Daoy (cell line): ENCODE measurements at places on chromosomes 7 and 10. TPM values are rescaled to one million over a fixed set of nuclear protein-coding genes. Genes with fewer than 3 reads are reported as not detected.

PRR15 gene
- 2.3 and 3.5 TPM in 2 replicates for total RNA-seq

TYW1B gene
- 1.9 and 4.5 TPM in 2 replicates for total RNA-seq

DNA sequence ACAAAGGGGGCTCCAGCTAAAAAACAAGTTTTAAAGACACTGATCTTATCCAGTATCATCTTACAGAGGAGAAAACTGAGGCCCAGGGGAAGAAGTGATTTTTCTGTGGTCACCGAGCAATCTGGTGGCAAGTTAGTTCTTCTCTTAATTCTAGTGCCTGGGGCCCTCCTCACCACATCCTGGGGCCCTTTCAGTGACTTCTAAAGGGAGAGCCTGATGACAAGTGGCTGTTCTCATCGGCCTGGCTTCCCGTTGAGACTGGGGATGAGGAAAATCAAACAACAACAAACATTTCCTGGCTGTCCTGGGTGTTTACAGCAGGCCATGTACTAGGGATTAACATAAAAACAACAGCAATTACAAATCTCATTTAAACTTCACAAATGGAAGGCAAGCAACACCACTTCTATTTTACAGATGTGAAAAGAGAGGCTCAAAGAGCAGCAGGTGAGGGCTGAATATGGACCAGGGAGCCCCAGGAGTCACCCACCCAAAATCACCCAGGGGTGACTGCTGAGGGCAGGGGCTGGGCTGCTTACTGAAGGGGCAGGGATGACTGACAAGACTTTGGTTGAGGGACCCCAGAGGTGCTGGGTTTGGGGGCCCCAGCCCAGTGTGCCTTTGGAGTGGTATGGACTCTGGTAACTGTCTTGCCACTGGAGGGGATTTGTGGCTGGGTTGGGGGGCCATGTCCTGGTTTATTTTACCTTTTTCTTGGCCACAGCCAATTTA is 24.7 kb upstream of the MTPAP start:
- DNase-seq = no peak

DNA sequence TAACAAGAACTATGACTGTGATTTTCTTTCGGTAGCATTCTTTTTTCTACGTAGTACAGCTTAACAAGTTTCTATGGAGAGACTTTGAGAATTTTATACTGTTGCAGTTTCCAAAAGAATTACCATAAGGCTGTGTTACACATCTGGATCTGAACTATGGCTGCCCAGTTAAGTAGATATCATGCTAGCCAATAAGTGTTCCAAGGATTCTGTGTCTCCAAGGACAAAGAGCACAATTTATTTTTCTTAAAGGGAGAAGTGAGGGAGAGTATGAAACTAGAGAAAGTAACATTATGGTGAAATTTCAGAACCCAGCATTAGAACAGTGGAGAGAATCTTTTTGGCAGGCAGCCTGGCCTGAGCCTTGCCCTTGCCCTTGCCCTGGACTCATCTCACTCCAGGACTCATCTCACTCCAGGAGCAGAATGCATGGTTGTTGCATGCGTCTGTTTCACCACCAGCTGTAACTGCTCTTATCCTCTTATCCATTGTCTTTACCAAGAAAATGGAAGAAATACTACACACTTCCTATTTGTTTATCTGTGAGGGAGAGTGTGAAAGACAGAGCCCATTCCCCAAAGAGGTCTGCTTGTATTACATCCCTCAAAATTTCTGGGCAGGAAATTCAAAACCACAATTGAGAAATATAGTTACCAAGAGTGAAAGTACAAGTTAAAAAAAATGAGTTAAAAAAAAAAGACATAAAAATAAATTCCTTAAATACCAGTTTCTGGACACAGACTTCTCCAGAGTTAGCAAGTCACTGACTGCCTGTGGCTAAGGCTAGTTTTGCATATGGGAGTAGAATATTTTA is 1067.5 kb downstream of the NRG3 start:
- DNase-seq = no peak

DNA sequence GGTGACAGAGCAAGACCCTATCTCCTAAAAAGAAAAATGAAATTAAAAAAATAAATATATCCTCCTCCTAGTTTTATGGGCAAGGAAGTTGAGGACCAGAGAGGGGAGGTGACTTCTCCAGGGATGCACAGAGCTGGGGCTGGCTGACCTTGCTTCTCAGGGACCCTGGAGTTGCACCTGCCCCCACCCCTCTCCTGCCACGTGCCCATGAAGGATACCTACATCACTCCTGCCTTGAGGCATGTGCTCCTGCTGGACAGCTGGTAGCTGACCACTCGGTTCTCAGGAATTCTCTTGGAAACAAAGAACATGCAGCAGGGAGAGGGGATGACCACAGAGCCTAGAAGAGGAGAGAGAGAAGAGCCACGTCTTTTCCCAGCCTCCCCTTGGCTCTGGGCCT is 522 bp downstream of the CCL24 start:
- no peak for DNase-seq

GRCh38 chr7:117134889-117135552 is 181.7 kb downstream of the ST7 start:
- DNase-seq = peak; percentile 26

DNA sequence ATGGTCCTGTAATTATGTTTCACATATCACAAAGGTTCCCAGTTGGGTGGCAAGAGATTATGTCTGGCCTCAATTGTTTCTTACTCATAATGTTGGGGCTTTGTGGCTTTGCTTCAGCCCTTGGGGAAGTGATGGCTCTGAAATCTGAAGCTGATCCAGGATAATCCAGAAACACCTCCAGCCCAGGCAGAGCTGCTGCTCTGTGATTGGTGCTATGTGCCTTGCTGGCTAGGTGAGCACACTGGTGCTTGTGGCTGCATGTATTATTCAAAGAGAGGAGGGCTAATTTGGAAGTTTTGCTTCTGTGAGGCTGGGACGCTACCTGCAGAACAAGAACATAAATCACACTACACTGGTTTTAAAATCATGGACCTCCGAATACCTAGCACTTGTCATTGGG is 346.6 kb upstream of the MGMT start:
- DNase-seq = no peak

DNA sequence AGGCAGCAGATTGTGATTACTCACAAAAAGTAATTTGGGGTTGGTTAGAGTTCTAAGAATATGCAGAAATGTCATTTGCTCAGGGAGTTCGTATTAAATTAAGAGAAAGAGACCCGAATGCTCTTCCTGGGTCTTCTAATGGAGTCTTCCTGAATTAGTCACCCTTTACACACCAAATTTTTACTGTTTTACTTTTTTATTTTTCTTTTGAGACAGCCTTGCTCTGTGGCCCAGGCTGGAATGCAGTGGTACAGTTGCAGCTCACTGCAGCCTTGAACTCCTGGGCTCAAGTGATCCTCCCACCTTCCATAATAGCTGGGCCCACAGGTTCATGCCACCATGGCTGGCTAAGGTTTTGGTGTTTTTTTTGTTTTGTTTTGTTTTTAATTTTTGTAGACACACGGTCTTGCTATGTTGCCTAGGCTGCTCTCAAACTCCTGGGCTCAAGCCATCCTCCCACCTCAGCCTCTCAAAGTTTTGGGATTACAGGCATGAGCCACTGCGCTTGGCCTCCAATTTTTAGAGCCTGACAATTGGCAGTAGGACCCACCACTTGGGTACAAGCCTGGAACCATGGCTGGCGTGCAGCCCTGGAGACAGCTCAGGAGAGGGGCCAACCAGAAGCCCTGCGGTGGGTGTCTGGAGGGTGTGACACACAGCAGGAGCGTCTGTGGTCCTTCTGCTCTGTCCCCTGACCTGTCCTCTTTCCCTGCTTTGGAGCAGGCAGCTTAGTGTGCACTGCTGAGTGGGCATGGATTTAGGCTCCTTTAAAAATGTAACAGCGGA is 16.4 kb upstream of the BHLHA15 start:
- DNase-seq = no peak
